ENCODE measurements at places on chromosomes 3 and 15. TPM values are rescaled to one million over a fixed set of nuclear protein-coding genes. Genes with fewer than 3 reads are reported as not detected.
A peak's percentile ranks its signal among the peaks of the same experiment; 100 is the strongest.

Gene NEIL1
- 64.5 TPM for total RNA-seq

Gene SERPINI2
- not detected for total RNA-seq

Gene SLC38A3
- total RNA-seq: 2.5 TPM

Gene ACP3
- 27.8 TPM for total RNA-seq

Gene GOLGA8R
- 8.0 TPM for total RNA-seq

Gene HCLS1
- 2.9 TPM for total RNA-seq

Gene TAGLN3
- 1.8 TPM for total RNA-seq

DNA sequence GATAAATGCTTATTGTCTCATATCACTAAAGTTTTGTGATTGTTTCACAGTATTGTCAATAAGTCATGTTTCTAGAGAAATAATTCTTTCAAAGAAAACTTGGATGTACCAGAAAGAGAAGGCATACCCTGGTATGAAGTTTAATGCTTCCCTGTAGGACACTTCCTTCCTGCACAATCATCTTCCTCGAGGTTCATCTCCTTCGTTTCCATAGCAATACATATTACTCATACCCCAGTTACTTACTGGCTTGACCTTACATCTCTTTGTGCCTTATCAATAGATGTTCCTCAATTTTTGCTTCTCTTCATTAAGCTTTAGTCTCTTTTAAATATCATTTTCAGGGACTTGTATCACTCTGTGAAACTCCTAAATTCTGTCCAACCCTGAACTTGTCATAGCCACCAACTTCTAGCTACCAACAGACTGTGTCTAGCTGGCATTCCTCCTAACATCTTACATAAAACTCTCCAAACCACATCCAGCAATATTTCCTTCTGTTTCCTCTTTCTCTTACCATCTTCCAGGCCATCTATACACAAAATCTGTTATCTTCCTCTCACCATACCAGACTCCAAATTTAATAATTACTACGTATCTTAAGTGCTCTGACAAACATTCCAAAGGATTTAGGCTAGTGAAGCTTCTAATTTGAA lies 134.3 kb downstream of the GADL1 start:
- H3K4me1 ChIP-seq: peaks cover 17% of the 10 kb centered on the region
- no peak for DNase-seq
- no peak overlapping the region for H3K27ac ChIP-seq
- H3K27me3 ChIP-seq: no peaks in the 10 kb centered on the region

DNA sequence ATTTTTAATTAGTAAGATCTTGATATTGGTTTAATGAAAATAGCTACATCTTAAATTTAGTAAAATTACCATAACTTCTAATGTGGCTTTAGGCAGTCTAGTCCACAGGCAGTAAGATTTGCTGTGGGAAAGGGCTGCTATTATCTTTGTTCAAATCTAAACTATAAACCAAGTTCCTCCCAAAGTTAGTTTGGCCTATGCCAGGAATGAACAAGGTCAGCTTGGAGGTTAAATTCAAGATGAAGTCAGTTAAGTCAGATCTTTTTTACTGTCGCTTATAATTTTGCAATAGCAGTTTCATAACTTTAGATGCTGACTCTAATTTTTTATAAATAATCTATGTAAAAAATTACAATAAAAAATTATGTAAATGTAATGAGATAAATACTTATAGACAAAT lies 1016.9 kb upstream of the ALCAM start:
- DNase-seq: no peak
- H3K27me3 ChIP-seq: no peaks in the 10 kb centered on the region
- no peak overlapping the region for H3K27ac ChIP-seq
- no peaks in the 10 kb centered on the region for H3K36me3 ChIP-seq

DNA sequence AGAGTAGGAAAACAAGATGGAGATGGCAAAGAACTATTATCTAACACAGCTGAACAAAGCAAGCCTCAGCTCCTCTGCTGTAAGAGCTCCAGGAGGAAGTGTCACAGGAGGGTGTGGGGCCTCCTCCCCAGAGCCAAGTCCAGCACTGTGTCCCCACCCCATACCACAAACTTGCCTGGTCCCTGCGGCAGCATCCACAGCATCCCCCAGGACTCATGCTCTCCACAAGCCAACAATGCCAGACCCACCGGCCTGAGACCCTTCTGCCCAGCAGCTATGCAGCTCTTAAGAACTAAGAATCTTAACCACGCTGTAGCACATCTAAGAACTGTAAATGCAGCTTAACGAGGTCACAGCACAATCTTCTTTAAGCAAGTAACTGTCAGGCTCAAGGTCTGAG lies 9.1 kb downstream of the RBM15B start:
- no peak overlapping the region for H3K27ac ChIP-seq
- peaks cover 1% of the 10 kb centered on the region for H3K4me1 ChIP-seq
- no peak overlapping the region for H3K4me3 ChIP-seq
- peak; percentile 31 for DNase-seq
- H3K27me3 ChIP-seq: no peaks in the 10 kb centered on the region

DNA sequence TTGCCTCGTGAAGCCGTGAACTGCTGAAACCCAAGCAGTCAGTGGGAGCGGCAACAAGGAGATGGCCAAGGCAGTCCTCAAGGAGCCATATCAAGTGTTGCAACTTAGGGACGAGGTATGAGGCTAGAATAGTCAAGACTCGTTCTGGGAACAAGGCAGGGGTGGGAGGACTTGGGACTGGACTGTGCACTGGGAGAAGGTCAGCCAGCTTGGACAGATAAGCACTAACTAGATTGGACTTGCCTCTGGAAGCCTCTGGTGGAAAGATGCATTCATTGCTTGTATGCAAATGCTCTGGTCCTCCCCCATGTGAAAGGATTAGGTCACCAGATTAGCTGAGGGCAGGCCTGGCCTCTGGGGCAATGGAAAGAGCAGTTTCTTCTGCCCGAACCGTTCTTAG lies 123.3 kb upstream of the CTNNB1 start:
- H3K4me3 ChIP-seq: no peak overlapping the region
- no peaks in the 10 kb centered on the region for H3K4me1 ChIP-seq
- no peak overlapping the region for H3K27ac ChIP-seq
- H3K36me3 ChIP-seq: no peaks in the 10 kb centered on the region

GRCh38 chr15:46442184-46442583 lies 807.4 kb downstream of the SQOR start:
- no peaks in the 10 kb centered on the region for H3K27me3 ChIP-seq
- DNase-seq: no peak
- no peak overlapping the region for H3K4me3 ChIP-seq

DNA sequence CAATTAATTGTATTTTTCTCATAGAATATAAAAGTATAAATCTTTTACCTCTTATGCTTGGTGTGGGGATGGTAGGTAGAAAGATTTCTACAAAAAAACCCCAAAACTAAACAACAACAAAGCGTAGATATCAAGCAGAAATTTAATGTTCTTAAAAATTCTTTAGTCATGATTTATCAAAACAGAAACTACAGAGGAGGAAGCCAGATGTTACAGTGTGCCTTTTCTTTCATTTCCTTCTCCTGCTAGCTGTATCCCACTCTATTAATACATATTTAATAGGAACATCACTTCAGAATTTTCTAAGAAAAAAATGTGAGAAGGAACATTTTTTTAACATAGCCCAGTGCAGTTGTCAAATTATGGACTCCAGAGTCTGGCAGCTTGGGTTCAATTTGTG lies 420.6 kb downstream of the TUSC7 start:
- DNase-seq: no peak
- H3K27me3 ChIP-seq: no peaks in the 10 kb centered on the region
- no peak overlapping the region for H3K27ac ChIP-seq
- no peaks in the 10 kb centered on the region for H3K36me3 ChIP-seq
- no peak overlapping the region for H3K4me3 ChIP-seq
- H3K4me1 ChIP-seq: peaks cover 54% of the 10 kb centered on the region

GRCh38 chr15:65066001-65066634 lies 1.7 kb downstream of the RASL12 start:
- H3K4me1 ChIP-seq: peaks cover 28% of the 10 kb centered on the region
- peak overlapping the region; percentile 16 for H3K27ac ChIP-seq
- no peaks in the 10 kb centered on the region for H3K36me3 ChIP-seq
- H3K27me3 ChIP-seq: peaks cover 19% of the 10 kb centered on the region

DNA sequence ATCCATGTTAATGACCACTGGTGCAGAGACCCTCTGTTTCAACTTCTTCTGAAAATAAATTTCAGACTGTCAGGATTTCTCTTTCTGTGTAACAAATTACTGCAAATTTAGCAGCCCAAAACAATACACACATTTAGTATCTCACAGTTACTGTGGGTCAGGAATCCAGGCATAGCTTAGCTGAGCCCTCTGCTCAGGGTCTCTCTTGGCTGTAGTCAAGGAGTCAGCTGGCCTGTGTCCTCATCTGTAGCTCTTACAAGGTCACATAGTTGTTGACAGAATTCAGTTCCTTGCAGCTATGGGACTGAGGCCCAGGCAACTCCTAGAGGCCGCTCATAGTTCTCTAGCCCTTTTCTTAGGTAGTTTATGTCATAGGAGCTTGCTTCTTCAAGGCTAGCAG lies 51.9 kb downstream of the NKIRAS1 start:
- peaks cover 32% of the 10 kb centered on the region for H3K4me1 ChIP-seq
- H3K27ac ChIP-seq: peak overlapping the region; percentile 35
- H3K4me3 ChIP-seq: no peak overlapping the region
- no peaks in the 10 kb centered on the region for H3K27me3 ChIP-seq
- DNase-seq: no peak

DNA sequence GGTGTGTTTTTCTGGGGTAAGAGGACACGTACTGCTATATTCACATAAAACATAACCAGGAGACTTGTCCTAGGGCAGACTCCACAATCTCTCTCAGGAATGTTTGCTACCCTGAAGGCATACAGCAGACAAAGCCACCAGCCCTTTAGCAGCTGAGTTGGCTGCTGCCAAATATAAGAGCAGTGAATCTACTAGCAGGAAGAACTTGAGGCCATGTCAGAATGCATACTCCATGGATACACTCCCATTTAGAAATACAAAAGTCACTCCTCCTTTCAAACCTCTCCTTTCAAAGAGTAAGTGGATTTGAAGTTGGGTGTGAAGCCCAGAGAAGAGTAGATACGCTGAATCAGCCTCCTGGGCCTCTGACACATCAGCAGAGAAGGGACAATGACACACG lies 94.1 kb downstream of the CADPS start:
- H3K4me1 ChIP-seq: no peaks in the 10 kb centered on the region
- no peak overlapping the region for H3K4me3 ChIP-seq
- H3K27me3 ChIP-seq: peaks cover 1% of the 10 kb centered on the region
- no peak overlapping the region for H3K27ac ChIP-seq
- no peak for DNase-seq

GRCh38 chr15:50774450-50774849 lies 8.9 kb upstream of the SPPL2A start:
- no peak overlapping the region for H3K27ac ChIP-seq
- no peaks in the 10 kb centered on the region for H3K36me3 ChIP-seq
- no peak for DNase-seq
- no peaks in the 10 kb centered on the region for H3K27me3 ChIP-seq
- H3K4me1 ChIP-seq: no peaks in the 10 kb centered on the region
- no peak overlapping the region for H3K4me3 ChIP-seq

- no peak overlapping the region for H3K4me3 ChIP-seq
- no peak for DNase-seq
- peak overlapping the region; percentile 0 for H3K27ac ChIP-seq
These were observed 12.3 kb upstream of the ANPEP start for GRCh38 chr15:89826671-89827655.

GRCh38 chr3:65578861-65579260 lies 459.9 kb downstream of the MAGI1 start:
- H3K27ac ChIP-seq: no peak overlapping the region
- peaks cover 6% of the 10 kb centered on the region for H3K36me3 ChIP-seq
- no peak for DNase-seq
- H3K27me3 ChIP-seq: no peaks in the 10 kb centered on the region
- H3K4me3 ChIP-seq: no peak overlapping the region

GRCh38 chr3:100882571-100882984 lies 110.6 kb downstream of the ABI3BP start:
- H3K36me3 ChIP-seq: no peaks in the 10 kb centered on the region
- no peak overlapping the region for H3K4me3 ChIP-seq
- H3K27me3 ChIP-seq: peaks cover 21% of the 10 kb centered on the region
- H3K27ac ChIP-seq: no peak overlapping the region
- H3K4me1 ChIP-seq: no peaks in the 10 kb centered on the region

GRCh38 chr3:16789344-16790120 lies 95.2 kb upstream of the PLCL2 start:
- H3K4me3 ChIP-seq: no peak overlapping the region
- no peak for DNase-seq

DNA sequence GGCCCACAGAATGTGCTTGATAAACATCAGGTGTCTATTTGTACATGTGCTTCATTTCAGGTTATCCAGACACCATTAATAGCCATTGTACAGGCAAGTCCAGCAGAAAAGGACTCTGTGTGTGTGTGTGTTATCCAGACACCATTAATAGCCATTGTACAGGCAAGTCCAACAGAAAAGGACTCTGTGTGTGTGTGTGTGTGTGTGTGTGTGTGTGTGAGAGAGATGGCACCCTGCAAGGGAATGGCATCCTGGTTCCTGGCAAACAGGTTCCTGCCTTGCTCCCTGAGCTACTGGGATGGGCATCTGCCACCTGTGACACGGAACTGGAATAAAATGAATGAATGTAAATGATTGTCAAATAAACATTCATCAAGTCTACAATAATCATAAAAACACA lies 11.7 kb downstream of the SUCLG2 start:
- H3K27ac ChIP-seq: no peak overlapping the region
- H3K4me1 ChIP-seq: no peaks in the 10 kb centered on the region
- H3K4me3 ChIP-seq: no peak overlapping the region

DNA sequence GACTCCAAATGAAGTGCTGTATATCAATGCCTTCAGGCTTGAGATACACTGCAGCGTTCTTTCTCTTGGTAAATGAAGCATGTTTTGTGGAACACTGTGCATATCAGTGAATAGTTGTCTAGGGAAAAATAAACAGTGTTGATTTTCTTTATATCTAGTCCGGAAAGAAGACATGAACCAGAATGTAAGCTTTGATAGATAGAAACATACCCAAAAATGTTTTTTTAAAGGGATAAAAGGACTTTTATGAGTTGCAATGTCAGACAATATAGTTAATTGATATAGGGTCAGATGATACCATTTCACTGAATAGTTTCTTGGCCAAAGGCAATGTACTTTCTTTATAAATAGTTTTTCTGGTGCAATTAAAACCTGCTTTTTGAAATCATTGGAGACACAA lies 1037.8 kb downstream of the OTOL1 start:
- H3K27me3 ChIP-seq: no peaks in the 10 kb centered on the region
- no peak overlapping the region for H3K27ac ChIP-seq
- peaks cover 11% of the 10 kb centered on the region for H3K4me1 ChIP-seq
- H3K4me3 ChIP-seq: no peak overlapping the region
- no peak for DNase-seq
- H3K36me3 ChIP-seq: no peaks in the 10 kb centered on the region

GRCh38 chr15:65619626-65620290 lies 2.0 kb upstream of the SLC24A1 start:
- no peak overlapping the region for H3K4me3 ChIP-seq
- H3K27ac ChIP-seq: no peak overlapping the region
- no peak for DNase-seq

GRCh38 chr3:46922871-46923558 lies 45.5 kb downstream of the PTH1R start:
- H3K27me3 ChIP-seq: no peaks in the 10 kb centered on the region
- no peak for DNase-seq
- no peaks in the 10 kb centered on the region for H3K4me1 ChIP-seq
- H3K36me3 ChIP-seq: peaks cover 38% of the 10 kb centered on the region
- no peak overlapping the region for H3K27ac ChIP-seq
